ENCODE measurements at places on chromosomes 6 and 20.

- peak; percentile 9 for DNase-seq
Measured at GRCh38 chr6:134875367-134875766, 74.5 kb downstream of the ALDH8A1 start.

GRCh38 chr6:15326067-15326614 lies 80.3 kb downstream of the JARID2 start:
- no peak for DNase-seq

GRCh38 chr6:87431263-87431662 lies 23.5 kb downstream of the CFAP206 start:
- DNase-seq: no peak

- DNase-seq: no peak
Measured at GRCh38 chr6:168528474-168529095, 87.6 kb downstream of the SMOC2 start.

DNA sequence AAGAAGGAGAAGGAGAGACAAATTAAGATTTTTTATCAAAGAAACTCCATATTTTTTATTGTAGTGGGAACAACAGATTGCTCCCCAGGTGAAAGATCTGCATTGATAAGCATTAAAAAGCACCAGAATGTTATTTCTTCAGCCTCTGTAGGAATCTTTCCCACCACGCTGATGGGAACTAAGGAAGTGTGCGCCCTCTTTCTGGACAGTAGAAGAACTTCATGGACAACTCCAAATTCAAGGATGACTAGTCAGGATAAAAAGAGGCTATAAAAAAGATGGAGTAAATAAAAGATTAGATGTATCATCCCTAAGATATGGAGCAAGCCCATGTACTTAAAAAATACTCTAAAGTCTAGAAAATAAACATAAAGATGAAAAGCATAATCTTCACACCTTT lies 45.8 kb upstream of the PAK5 start:
- no peak for DNase-seq

- DNase-seq: no peak
Measured at GRCh38 chr20:5570452-5570851, 179.7 kb upstream of the SHLD1 start.

DNA sequence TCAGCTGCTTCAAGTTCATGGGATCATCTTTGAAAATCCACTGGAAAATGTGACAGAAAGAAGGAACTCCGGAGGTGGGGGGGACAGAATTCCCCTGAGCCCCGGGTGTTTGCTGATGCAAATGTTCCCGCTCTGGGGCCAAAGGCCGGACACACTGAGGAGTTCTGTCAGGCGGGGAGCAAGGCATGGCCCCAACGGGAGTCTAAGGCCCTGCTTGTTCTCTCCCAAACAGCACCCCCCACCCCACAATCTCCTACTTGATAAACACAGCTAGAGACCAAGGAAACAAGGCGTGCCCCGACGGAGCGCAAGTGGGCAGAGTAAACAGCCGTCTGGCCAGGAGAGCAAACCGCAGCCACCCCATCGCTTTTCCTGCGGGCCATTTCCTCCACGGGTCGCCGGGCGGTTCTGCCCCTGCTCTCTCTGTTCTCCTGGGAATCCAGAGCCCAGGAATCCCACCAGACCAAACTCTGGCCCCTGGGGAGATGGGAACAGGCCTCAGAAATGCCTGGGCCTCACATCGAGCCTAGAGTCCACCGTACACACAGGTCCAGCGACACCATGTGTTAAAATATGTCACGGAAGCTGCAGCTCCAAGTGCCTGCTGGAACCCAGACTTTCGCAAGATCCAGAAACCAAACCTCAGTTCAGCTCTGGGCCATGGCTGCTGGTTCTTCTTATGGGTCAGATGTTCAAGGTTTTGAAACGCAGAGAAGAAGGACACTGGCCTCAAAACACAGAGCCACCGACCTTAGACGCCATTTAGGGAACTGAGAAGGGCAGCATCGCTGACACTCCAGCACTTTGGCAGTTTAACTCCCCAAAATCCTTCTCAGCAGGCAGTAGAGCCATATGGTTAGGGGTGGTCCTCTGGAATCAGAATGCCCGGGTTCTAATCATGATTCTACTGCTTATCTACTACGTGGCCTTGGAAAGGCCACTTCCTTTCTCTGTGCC lies 104.2 kb downstream of the PREX1 start:
- DNase-seq: peak; percentile 53

GRCh38 chr6:24831771-24832716 lies 33.3 kb upstream of the ARMH2 start:
- no peak for DNase-seq

- peak; percentile 45 for DNase-seq
Measured at GRCh38 chr20:11891077-11891775, 26.5 kb upstream of the BTBD3 start.

- DNase-seq: peak; percentile 87
Measured at GRCh38 chr6:32885698-32886286, 31.8 kb downstream of the PSMB9 start.

DNA sequence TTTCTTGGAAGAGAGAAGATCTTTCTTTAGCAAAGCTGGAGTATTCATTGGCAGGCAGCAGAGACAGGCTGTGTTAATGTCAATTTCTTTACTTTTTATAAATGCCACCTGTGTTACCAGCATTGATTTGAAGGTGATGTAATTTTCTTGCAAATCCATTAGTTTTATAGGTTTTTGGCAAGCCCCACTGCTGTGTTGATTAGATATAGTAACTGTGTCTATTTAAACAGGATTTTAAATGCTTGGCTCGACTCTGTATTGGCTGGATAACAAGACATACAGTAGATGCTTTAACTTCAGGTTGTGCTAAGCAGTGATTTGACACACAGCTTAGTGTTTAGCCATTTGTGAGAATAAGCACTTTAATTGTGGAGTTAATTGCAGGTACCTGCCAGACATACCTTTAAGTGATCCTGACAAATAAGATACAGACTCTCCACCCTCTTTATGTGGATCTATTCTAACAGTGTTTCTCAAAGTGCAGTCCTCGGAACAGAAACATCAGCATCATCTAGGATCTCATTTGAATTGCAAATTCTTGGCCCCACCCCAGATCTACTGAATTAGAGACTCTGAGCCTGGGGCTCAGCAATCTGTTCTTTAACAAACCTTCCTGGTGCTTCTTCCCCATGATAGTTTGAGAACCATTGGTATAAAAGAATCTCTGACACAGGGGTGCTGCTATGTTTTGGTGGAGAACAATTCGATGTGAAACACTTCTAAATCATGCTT lies 397.5 kb downstream of the HDGFL1 start:
- no peak for DNase-seq

DNA sequence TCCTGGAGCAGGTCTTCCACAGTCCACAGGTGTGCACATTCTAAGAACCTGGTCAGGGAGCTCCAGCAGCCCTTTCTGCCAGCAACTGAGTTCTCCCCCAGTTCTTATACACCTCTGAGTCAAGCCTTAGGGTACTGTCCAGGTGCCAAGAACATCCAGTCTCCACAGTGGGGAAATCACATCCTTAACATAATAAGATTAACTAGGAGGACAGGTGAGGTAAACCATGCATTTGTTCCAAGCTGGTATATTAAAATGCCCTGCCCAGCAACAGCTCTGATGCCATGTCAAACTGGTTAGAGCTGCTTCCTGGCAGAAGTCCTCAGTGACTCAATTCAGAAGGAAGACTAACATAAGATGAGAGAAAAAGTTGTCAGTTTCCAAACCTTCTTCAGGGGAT lies 303.9 kb upstream of the SGK1 start:
- DNase-seq: no peak

All from hematopoietic multipotent progenitor cell treated with erythropoietin and hydrocortisone succinate and interleukin-3 and kit ligand, for 8 days (in vitro differentiated cells).